Gastroesophageal sphincter (tissue), 4 donors: ENCODE measurements at places on chromosomes 6 and 20. TPM values are rescaled to one million over a fixed set of nuclear protein-coding genes. Genes with fewer than 3 reads are reported as not detected.

Gene ZBTB22
- total RNA-seq: 20.5 TPM

Gene EBF4
- total RNA-seq: 14.5 TPM

Gene STMND1
- total RNA-seq: not detected

Gene TLDC2
- total RNA-seq: 0.27 TPM

Gene HAO1
- not detected for total RNA-seq

Gene HFE
- 7.9 TPM for total RNA-seq

Gene CBLN4
- 0.40 TPM for total RNA-seq

Gene TRAPPC3L
- not detected for total RNA-seq

Gene MRAP2
- total RNA-seq: 0.27 TPM

Gene RIPPLY2
- total RNA-seq: not detected

Gene CST4
- total RNA-seq: not detected

Gene C20orf204
- total RNA-seq: 1.6 TPM

Gene SAMHD1
- 543 TPM for total RNA-seq

Gene CLPSL1
- total RNA-seq: not detected

Gene TCP11
- not detected for total RNA-seq

Gene TP53TG5
- total RNA-seq: not detected

Gene LY6G6D
- total RNA-seq: not detected

Gene CLVS2
- total RNA-seq: 0.54 TPM

Gene SIRPD
- total RNA-seq: not detected

Gene IL17F
- total RNA-seq: not detected

Gene RNF217
- total RNA-seq: 30.8 TPM

Gene PTCHD4
- 1.2 TPM for total RNA-seq

Gene R3HDML
- total RNA-seq: not detected

Gene SLC22A3
- total RNA-seq: 31.0 TPM

Gene MKKS
- 15.9 TPM for total RNA-seq

Gene CCN6
- not detected for total RNA-seq

Gene LAMA4
- total RNA-seq: 256 TPM

Gene TTK
- 0.32 TPM for total RNA-seq

Gene OLIG3
- 0.23 TPM for total RNA-seq

Gene BAK1
- 8.6 TPM for total RNA-seq

Gene PI16
- 41.7 TPM for total RNA-seq

Gene SLC22A1
- total RNA-seq: 0.67 TPM

Gene ELOVL4
- 3.2 TPM for total RNA-seq

Gene DDO
- total RNA-seq: 2.1 TPM

Gene ARFGEF3
- total RNA-seq: 1.3 TPM

Gene TMEM170B
- 8.6 TPM for total RNA-seq

Gene WFDC5
- total RNA-seq: not detected

Gene TSHZ2
- 9.9 TPM for total RNA-seq

Gene TSPO2
- not detected for total RNA-seq

Gene HLA-DRA
- total RNA-seq: 43.6 TPM

Gene FAM162B
- 5.6 TPM for total RNA-seq

Gene CD93
- total RNA-seq: 20.4 TPM

Gene SOX4
- total RNA-seq: 4.6 TPM

Gene GNMT
- total RNA-seq: not detected

Gene SMOC2
- 103 TPM for total RNA-seq

Gene TBC1D22B
- 9.2 TPM for total RNA-seq

Gene PLAGL1
- 26.3 TPM for total RNA-seq

Gene MYBL2
- not detected for total RNA-seq

Gene COL21A1
- 24.9 TPM for total RNA-seq

Gene ANKRD66
- total RNA-seq: not detected
